ENCODE measurements at places on chromosomes 11 and 22.

DNA sequence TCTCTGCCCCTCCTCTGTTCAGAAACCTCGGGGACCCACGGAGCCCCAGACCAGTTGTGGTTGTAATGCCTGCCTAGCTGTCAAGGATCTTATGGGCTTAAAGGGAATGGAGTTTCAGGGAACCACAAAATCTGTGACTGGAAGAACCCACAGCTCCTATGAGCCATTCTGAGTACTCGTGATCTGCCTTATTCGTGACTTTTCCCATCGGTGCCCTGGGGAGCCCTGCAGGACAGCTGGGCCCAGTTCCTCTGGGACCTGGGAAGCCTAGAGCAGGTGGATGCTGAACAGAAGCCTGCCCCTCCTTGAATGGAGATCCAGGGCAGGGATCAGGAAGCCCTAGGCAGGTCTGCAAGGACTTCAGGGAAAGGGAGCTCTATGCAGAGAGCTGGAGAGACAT is 42.1 kb upstream of the TTC12 start:
- DNase-seq: no peak

- no peak for DNase-seq
Measured at GRCh38 chr11:134138376-134138775, 69.5 kb downstream of the JAM3 start.

- DNase-seq: no peak
Measured at GRCh38 chr11:116202922-116203321, 569.9 kb downstream of the BUD13 start.

- DNase-seq: peak; percentile 39
Measured at GRCh38 chr11:31779374-31779791, 31.7 kb downstream of the PAX6 start.

GRCh38 chr22:48607901-48608662 is 1219.6 kb downstream of the BRD1 start:
- no peak for DNase-seq

- DNase-seq: no peak
Measured at GRCh38 chr11:44088377-44088776, 7.1 kb upstream of the EXT2 start.

- DNase-seq: no peak
Measured at GRCh38 chr22:47282851-47283250, 520.4 kb downstream of the TBC1D22A start.
